Stimulated activated CD8-positive, alpha-beta memory T cell treated with anti-CD3 and anti-CD28 coated beads, Interleukin-7, amount 100 ng/mL, for 48 hours (primary cell): ENCODE measurements at places on chromosomes 5 and 9.

DNA sequence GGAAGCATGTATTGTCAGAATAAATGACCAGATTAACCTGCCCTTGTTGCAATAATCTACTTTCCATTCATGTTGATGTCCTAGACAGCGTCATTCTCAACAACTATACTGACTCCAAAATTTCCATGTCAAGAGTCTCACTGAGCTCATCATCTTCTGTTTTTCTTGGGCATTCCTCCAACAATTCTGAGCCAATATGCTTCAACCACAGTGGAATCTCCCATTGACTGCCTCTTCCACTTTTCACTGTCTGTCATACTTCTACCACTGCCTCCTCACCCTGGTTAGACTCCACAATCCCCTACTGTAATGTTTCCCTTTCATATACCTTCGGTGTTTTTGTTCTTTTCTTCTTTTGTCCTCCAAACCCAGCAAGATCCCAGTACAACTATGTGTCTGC lies 162.8 kb downstream of the TLE1 start:
- DNase-seq, result no peak

GRCh38 chr5:103353581-103353980 lies 95.0 kb downstream of the MACIR start:
- DNase-seq, result no peak

DNA sequence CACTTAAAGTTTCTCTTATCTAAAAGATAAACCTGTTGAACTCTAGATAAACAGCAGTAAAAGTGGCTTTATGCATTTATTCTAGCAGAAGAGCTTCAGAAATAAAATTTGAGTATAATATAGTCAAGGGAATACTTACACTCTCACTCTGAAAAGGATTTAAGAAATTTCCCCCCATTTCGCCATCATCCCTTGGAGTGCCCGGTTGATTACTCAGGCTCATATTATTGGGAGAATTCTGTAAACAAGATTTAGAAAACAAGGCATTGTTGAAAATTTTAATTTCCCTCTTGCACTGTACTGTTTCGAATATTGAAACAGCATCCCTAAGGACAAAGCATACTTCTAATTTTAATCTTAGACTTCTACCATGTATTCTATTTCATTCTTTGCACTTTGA lies 34.5 kb upstream of the ACOT12 start:
- DNase-seq, result no peak

GRCh38 chr5:2903451-2904395 lies 152.2 kb upstream of the IRX2 start:
- no peak for DNase-seq

DNA sequence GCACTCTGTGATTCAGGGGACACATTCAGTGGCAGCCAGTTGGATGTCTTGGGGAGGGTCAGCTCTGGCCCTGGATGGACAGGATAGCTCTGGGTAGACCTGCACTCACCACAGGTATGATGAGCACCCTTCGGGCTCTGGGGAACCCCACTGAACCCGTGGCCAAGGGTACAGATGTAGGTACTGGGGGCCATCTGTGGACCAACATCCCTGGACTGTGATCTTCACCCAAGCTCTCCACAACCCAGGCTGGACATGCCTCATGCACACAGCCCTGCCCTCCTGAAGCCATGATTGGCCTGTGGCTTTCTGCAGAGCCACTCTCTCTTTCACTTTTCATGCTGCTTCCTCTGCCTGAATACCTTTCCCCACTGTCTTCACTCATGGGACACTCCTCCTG lies 15.6 kb upstream of the ACSL6 start:
- DNase-seq, result no peak

DNA sequence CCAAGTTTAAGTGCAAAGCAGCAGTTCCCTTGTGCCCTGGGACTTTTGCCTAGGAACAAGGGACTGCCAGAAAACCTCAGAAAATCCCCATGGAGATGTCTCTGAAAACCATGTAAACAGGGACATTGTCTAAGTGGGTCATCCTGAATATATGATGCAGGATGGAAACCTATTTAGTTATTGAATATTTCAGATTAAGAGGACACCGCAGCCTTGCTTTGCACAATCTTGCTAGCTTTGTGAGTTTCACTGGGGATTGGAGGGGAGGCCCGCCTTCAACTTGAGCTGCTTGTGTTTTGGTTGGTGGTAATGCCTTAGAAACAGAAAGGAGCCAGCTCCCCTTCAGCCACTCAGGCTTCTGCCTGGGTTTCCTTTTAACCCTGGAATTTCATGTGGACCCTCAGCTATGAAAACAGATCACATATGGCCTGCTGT lies 112.8 kb downstream of the C9orf152 start:
- no peak for DNase-seq

DNA sequence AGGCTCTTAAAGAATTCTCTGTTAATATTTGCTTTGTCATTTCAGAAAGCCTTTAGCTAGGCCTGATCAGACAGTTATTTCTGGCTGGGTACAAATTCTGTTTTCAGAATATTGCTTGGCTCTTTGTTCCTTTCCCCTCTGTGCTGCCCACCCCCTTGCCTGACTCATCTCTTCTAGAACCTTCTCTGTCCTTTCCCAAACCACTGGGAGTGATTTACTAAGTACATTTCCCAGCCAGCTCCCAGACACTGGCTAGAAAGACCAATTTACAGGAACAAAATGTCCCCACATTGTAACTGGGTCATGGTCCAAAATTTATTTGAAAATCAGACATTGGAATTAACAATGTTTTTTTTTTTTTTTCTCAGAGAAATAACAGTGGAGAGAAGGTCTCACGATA lies 133.1 kb upstream of the MAP1B start:
- DNase-seq, result no peak

DNA sequence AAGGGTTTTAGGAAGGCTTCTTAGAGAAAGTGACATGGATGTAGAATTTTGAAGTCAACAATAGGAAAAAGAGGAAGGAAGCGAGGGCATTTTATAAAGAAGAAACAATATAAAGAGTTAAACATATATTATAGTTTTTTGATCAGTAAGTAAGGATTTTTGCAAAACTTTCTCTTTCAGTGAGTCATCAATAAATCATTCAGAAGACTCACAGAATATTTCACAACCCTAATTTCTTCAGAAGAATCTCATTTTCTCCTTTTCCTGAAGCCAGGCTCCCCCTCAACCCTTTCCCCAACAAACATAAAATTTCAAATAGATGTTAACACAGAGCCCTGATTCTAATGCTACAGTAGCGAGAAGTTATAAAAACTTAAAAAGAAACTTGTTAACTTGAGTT lies 4.3 kb upstream of the COX7C start:
- DNase-seq, result no peak

- no peak for DNase-seq
These were observed 272.6 kb upstream of the KCNN2 start for GRCh38 chr5:114089259-114089658.

GRCh38 chr5:132493241-132493640 lies 2.7 kb upstream of the IRF1 start:
- DNase-seq, result no peak

- no peak for DNase-seq
These were observed 111.1 kb downstream of the ARHGAP26 start for GRCh38 chr5:142881076-142881783.

- DNase-seq, result no peak
These were observed 27.1 kb upstream of the IFNA14 start for GRCh38 chr9:21266733-21267484.

- no peak for DNase-seq
These were observed 35.6 kb downstream of the RASEF start for GRCh38 chr9:83027153-83027891.

DNA sequence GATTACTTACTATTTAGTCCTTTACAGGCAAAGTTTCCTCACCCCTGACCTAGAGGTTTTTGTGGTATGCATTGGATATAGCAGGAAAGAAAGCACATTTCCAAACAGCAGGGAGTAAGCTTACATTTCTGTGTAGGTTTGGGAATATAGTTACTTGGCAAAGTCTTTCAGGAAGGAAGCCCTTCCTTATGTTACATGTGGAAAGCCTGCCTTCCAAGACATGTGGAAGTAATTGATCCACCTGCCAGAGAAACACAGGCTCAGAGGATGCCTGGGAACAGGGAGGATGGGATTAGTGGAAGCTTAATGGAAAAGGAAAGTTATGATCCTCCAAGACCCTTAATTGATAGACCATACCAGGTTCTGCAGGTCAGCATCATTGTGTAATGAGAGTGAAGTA lies 87.3 kb upstream of the PPP1R2B start:
- DNase-seq, result no peak

DNA sequence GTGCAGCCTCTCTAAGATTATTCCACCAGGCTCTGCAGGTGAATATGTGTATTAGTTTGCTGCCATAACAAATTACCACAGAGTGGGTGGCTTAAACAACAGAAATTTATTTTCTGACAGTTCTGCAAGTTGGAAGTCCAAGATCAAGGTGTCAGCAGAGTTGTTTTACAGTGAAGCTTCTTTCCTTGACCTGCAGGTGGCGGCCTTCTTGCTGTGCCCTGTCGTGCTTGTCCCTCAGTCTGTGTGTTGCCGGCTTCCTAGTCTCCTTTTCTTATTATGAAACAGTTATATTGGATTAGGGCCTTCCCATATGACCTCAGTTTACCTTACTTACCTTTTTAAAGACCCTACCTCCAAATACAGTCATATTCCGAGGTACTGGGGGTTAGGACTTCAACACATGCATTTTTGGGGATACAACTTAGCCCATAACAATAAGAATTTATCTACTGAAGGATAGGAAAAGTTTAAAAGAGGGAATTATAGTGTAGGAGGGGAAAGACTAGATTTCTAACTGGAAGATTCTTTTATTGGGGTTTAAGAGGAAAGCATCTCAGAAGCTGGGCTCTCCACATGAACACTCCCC lies 97.4 kb downstream of the OSTF1 start:
- peak; percentile 20 for DNase-seq

GRCh38 chr5:96973532-96974401 lies 37.9 kb downstream of the LNPEP start:
- DNase-seq, result no peak

DNA sequence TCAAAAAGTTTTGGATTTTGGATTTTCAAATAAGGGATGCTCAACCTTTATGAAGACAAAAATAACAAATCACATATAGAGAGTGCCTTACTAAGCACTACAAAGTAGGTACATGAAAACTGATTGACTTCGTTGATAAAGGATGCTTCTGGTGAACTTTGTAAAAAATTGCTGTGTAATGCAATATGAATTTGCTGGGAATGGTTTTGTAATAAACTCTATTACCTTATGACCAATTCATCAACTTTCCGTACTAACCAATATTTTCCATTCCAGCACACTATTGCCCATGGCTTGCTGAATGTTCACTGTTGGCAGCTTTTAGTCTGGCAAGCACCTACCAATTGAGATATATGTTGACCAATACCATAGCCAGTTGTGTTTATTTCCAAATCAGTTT lies 23.4 kb upstream of the ZNF474 start:
- no peak for DNase-seq

DNA sequence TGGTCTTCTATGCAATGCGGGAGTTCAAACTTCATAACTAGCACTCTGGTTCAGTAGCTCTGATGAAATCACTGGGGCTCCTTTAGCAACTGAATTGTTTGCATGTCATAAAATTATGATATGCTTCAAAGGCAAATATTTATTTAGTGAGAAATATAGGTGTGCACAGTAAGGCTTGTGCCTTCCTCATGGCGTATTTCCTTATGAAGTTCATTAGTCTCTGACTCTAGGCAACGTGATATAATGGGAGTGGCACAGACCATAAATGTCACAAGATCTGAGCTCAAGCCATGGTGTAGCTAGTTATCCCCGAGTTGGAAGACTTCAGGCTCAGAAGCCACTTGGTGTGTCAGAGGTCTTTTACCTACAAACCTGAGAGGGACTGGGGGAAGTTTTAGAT lies 35.5 kb downstream of the PIP5K1B start:
- DNase-seq, result no peak

DNA sequence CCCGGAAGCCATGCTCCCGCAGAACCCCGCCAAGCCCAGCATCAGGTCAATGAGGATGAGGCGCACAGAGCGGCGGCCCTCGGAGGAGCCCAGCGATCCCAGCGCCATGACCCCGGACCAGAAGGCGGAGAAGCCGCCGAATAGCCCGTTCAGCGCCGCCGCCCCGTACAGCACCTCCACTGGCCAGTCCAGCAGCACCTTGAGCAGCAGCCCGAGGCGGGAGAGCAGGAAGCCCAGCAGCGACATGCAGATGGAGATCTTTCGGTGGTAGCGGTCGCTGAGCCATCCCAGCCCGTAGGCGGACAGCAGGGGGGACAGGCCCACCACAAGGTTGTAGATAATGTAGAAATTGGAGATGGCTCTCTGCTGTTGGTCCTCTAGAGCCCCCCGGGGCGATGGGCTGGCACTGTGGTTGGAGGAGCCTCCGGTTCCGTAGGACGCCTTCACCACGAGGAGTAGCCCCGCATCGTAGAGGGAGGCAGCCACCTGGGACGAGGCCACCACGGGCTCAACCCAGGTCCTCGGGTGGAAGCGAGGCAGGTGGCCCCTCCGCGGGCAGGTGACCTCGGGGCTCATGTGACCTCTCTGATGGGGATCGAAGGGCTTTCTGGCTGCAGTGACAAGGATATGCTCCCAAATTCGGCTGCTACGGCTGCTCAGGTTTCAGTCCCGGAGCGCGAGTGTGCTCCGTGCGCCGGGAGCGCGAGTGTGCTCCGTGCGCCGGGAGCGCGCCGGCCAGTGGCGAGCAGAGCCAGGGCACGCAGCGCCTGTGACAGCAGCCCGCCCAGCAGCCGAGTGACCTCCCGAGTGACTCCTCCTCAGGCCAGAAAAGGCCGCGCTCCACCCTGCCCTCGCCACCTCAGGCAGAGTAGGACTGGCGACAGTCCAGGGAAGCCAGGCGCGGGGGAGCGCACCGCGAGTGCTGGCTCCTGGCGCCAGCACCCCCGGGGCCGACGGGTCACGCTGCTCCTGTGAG lies at the start of gene SLC46A2:
SLC46A2 (minus strand) TSS at position 771 of the 976 bp plus-strand sequence; CDS start at position 576, 195 bp downstream.
- DNase-seq, result no peak

GRCh38 chr9:124239249-124240073 lies 18.3 kb upstream of the NEK6 start:
- DNase-seq, result no peak

DNA sequence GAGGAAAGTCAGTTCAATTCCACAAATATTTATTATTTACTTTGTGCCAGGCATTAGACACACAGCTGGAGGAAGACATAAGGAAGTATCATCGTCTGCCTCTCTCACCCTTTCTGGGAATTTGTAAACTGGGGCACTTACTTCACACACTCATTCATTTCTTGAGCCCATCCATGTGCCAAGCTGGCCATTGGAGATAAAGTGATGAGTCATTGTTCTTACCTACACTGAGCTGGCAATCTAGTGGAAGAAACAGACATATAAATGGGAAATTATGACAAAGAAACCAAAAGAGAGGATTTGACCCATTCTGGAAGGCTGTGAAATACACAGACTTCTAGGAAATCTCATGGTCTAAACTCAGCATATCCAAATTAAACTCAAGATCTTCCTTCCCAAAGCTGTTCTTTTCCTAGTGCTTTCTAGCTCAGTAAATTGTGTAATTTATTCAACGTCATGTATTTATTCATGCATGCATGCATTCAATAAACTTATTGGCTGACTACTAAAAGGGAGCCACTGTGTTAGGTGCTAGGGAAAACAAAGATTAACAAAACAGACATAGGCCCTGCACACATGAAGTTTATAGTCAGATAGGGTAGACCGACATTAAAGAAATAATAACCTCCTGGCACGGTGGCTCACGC lies 65.3 kb downstream of the SH3RF2 start:
- no peak for DNase-seq
